ENCODE measurements at places on chromosomes 2 and 18. TPM values are rescaled to one million over a fixed set of nuclear protein-coding genes. Genes with fewer than 3 reads are reported as not detected.

Gene STPG4
- total RNA-seq, result 0.20 TPM

- no peak for DNase-seq
Observed at GRCh38 chr18:67582488-67582887, 66.0 kb upstream of the DSEL start.

DNA sequence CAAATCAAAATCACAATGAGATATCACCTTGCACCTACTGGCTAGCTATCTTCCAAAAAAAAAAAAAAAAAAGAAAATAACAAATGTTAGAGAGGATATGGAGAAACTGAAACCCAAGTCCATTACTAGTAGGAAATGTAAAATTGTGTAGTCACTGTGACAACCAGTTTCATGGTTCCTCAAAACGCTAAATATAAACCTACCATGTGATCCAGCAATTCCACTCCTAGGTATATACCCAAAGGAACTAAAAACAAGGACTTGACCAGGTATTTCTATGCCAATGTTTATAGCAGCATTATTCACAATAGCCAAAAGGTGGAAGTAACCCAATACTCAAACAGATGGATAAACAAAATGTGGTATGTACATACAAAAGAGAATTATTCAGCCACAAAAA is 11.7 kb upstream of the SCRN3 start:
- no peak for DNase-seq

DNA sequence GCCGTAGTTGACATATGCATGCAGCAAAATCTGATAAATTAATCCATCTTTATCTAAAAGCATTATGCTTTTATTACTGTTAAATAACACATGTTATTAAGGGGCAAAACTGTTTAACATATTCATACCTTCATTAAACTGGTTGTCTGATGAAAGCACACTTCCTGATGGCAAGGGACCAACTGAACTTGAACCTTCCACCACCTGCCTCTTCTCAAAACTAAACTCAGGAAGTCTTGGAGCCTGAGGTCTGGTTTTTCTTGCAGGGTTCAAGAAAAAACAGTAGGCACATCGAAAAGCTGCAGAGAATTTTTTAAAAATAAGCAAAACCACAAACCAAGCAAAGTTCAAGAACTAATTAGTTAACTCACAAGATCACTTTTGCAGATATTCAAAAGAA is 64.9 kb downstream of the LNPK start:
- DNase-seq, result no peak

- peak; percentile 54 for DNase-seq
Observed at GRCh38 chr2:235493775-235494715, at the start of gene AGAP1. AGAP1 (plus strand) TSS chr2:235494043.

DNA sequence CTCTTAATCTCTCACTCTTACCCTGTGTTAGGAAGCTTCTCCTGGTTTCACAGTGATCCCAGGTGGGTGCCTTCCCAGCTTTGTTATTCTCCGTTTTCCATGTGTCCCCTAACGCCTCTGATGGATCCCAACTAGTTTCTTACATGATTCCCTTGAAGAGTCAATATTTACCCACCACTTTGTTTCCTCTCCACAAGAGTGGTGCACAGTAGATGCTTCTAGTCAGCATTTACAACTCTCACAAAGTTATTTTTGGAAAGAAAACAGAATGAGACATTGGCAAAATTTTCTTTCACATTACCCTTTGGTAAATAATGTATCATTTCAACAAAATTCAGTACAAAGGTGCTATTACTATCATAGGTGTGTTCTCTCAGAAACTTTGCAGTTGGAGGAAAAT is 1611.1 kb upstream of the ZEB2 start:
- DNase-seq, result no peak

DNA sequence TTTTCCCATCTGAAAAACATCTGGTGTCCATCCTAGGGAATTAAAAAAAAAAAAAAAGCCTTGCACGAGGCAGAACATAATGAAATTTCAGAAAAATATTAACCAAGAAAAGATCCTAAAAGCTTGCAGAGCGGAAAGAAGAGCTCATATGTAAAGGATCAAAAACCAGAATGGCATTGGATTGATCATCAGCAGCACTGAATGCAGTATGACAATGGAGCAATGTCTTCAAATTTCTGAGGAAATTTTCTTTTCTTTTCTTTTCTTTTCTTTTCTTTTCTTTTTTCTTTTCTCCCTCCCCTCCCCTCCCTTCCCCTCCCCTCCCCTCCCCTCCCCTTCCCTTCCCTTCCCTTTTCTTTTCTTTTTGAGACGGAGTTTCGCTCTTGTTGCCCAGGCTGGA is 21.3 kb upstream of the FAM117B start:
- DNase-seq, result no peak

DNA sequence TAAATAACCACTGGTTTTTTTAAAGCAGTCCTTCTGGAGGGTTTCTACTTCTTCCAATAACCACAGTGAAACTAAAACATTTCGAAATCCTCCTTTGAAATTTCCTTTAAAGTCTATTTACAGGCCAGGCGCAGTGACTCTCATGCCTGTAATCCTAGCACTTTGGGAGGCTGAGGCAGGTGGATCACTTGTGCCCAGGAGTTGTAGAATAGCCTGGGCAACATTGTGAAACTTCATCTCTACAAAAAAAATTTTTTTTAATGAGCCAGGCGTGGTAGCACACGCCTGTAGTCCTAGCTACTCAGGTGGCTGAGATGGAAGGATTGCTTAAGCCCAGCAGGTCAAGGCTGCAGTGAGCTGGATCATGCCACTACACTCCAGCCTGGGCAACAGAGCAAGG is 15.2 kb downstream of the KIDINS220 start:
- DNase-seq, result peak; percentile 43

Gene ST8SIA5
- 0.75 TPM for total RNA-seq

DNA sequence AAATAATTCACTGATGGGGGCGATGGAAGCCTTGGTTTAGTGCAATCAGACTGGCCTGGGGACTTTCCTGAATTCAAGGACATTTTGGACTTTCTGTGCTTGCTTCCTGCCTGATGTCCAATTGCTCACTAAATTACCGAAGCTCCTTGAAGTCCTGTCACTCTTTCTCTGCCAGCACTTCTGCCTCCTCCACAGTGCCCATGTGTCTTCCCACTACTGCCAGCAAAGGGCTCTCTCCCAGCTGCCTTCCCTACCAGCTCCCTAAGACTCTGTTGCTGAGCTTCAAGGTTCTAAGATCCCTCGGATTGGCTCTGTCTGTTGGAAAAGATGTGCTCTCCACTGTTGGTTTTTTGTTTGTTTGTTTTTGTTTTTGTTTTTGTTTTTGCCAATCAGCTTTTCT is 158.1 kb downstream of the MTCL1 start:
- no peak for DNase-seq

DNA sequence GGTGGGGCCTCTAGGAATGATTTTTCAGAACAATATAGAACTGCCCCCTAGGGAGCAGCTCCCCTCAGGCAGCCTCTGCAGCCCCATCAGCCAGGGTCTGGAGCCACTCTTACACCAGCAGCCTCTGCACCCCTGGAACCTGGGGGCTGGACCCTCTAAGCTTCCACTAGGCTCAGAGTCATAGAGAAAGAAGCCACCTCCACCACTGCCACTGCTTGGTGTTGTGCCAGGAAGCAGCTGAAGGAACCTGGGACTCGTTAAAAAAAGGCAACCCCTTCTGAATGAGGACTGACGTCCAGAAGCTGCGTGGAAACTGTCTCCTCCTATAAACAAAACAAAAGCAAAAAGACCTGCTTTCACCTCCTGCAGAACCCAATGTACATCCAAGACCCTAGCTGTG is 98.1 kb upstream of the HS6ST1 start:
- no peak for DNase-seq

Gene LCLAT1
- total RNA-seq, result 18.9 TPM

Gene SERPINB11
- total RNA-seq, result not detected

DNA sequence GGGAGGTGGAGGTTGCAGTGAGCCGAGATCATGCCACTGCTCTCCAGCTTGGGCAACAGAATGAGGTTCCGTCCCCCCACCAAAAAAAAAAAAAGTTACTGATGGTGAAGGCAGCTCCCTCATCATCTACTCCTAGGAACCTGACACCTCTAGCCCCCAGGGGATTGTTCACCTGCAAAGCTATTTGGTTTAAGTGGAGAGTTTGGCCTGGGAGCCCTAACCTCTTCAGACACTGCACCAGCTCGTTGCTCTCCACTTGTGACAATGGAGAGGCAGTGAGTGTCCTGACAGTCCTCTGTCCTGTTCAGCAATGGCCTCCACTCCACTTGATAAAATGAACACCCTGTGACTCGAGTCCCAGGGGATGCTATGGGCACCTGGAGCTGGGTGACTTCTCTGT is 43.5 kb downstream of the ATP6V1C2 start:
- no peak for DNase-seq

GRCh38 chr2:180730976-180731375 is 249.4 kb upstream of the UBE2E3 start:
- peak; percentile 68 for DNase-seq

GRCh38 chr2:134123332-134123731 is 130.5 kb upstream of the MGAT5 start:
- DNase-seq, result no peak

GRCh38 chr2:98697651-98698337 is 33.1 kb downstream of the MGAT4A start:
- DNase-seq, result no peak

GRCh38 chr2:68284896-68285295 is 32.6 kb upstream of the PPP3R1 start:
- peak; percentile 7 for DNase-seq

GRCh38 chr2:18560797-18561085 is 288 bp upstream of the RDH14 start:
- no peak for DNase-seq

Gene C1QL2
- total RNA-seq, result not detected

DNA sequence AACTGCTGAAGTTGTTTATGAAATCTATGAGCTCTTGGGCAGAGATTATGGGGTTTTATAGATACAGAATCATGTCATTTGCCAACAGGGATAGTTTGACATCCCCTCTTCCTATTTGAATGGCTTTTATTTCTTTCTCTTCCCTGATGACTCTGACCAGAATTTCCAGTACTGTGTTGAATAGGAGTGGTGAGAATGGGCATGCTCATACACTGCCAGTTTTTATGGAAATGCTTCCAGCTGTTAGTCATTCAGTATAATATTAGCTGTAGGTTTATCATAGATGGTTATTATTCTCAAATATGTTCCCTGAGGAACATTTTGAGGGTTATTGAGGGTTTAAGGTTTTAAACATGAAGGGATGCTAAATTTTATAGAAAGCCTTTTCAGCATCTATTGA is 121.2 kb downstream of the NR4A2 start:
- DNase-seq, result no peak

Gene C2orf15
- total RNA-seq, result 5.6 TPM

DNA sequence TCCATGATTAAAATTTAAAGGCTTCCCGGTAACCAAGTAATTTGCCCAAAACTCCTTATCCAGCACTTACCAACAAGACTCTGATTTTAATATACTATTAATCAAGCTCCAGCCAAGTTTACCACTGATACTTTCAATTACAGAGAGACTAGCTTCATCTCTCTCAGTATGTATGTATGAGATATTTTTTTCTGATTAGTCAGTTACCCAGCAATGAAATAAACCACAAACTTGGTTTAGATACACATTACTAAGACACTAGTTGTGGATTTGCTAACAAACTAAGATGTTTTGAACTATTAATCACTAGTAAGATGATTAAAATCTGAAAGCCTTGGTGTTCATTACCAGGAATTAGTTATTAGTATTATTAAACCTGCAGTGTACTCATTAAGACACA is 1272.2 kb upstream of the ACVR2A start:
- DNase-seq, result peak; percentile 51

Gene SLC19A3
- total RNA-seq, result 4.0 TPM

Gene TMEM163
- 6.7 TPM for total RNA-seq

- no peak for DNase-seq
Observed at GRCh38 chr2:194566907-194567660, 1089.9 kb upstream of the SLC39A10 start.

- no peak for DNase-seq
Observed at GRCh38 chr18:35508030-35508429, 10.3 kb upstream of the INO80C start.

GRCh38 chr2:156784020-156784701 is 348.0 kb downstream of the GPD2 start:
- DNase-seq, result no peak

Gene GALR1
- total RNA-seq, result not detected

Gene ANKRD53
- total RNA-seq, result 0.30 TPM

DNA sequence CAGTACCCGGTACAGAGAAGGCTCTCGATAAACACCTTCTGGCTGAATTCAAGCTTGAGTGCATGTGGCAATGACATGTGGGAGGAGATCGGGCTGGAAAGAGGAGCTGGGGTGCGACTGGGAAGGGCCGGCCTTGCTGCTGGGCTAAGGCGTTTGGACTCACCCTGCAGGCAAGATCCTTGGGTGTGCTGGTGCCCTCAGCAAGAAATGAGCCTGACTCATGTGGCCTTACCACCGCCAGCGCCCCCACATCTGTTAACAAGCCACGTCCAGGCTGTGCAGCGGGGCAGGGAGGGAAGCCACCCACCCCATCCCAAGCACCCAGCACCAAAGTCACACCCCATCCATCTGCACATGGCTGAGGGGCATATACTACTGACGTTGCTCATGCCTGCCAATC is 1.3 kb downstream of the HS1BP3 start:
- DNase-seq, result peak; percentile 69

Gene CELF4
- not detected for total RNA-seq

Gene FLACC1
- total RNA-seq, result 0.45 TPM

DNA sequence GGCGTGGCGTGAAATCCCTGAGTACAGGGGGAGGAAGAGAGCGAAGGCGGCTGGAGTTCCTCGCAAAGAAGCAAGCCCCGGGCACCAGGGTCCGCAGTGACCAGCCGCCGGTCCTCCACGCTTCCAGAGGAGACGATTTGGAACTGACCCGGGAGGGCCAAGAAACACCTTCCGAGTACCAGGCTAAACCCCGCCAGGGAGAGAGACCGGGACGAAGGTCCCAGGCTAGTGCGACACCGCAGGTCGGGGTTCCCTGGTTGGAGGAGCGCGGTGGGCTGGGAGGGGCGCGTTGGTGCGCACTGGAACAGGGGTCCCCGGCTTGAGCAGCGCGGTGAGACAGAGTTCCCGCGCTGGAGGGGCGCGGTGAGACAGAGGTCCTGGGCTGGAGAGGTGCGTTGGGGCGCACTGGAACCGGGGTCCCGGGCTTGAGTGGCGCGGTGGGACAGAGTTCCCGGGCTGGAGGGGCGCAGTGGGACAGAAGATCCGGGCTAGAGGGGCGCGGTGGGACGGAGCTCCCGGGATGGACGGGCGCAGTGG is 901 bp downstream of the WDFY1 start:
- no peak for DNase-seq

DNA sequence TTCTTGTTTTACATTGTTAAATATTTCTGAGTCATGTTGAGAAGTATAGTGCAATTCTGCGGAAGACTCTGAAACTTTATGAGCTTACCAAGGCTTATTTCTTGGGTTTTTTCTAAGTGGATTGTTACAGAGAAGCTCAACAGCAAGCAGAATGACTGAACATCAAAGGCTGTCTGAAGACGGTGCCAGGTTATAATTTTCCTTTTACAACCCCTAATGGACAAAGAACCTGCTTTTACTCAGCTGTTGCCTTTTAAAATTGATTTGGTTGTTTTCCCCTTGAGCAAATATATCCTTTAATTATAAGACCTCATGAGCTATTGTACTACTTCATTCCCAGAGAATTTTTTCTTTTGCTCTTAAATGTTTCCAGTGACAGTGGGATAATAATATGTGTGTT is 41.6 kb downstream of the LAMA3 start:
- DNase-seq, result no peak

- no peak for DNase-seq
Observed at GRCh38 chr2:54845514-54845913, 122.1 kb downstream of the EML6 start.

Gene IL18R1
- total RNA-seq, result 4.0 TPM

Gene MORN2
- total RNA-seq, result 15.3 TPM

Data from renal cortical epithelial cell (primary cell).